Activated CD8-positive, alpha-beta memory T cell treated with anti-CD3 and anti-CD28 coated beads for 4 hours (primary cell): ENCODE measurements at places on chromosomes 7 and 10.

- DNase-seq: no peak
Measured at GRCh38 chr10:60456053-60456452, 66.4 kb upstream of the ANK3 start.

DNA sequence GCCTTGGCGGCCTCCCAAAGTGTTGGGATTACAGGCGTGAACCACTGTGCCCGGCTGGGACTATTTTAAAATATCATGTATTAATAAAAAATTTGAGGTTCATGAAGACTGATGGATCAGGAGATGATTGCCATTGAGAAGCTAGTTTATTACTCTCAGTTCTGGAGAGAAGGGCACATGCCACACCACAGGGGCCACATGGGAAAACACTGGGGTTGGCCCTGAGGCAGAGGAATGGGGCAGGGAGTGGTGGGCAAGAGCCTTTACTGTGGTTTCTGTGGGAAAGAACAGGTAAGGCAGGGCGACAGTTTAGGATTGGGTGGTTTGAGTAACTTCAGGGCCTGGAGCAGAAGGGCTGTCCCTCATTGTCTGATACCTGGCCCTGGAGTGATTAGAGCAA is 6.8 kb upstream of the TBRG4 start:
- DNase-seq: no peak

DNA sequence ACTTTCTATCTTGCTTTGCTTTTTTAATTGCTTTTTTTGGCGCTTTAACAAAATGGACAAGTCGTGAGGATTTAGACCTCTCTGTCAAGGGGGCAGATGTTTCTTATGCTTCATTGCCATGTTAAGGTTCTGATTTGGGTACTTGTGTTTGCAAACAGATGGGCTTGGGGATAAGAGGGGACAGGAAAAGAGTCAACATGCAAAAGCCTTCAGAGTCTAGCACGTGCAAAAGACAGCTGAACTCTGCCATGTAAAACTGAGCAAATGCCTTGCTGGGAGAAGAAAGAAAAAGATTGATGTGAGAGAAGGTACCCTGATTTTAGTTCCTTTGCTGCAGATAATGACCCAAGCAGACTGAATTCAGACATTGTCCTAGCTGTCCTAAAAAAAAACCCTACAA is 173.1 kb downstream of the KIAA1217 start:
- DNase-seq: no peak

GRCh38 chr7:117143066-117143465 is 179.8 kb downstream of the WNT2 start:
- no peak for DNase-seq

GRCh38 chr10:523925-524324 is 165.5 kb downstream of the DIP2C start:
- DNase-seq: no peak

DNA sequence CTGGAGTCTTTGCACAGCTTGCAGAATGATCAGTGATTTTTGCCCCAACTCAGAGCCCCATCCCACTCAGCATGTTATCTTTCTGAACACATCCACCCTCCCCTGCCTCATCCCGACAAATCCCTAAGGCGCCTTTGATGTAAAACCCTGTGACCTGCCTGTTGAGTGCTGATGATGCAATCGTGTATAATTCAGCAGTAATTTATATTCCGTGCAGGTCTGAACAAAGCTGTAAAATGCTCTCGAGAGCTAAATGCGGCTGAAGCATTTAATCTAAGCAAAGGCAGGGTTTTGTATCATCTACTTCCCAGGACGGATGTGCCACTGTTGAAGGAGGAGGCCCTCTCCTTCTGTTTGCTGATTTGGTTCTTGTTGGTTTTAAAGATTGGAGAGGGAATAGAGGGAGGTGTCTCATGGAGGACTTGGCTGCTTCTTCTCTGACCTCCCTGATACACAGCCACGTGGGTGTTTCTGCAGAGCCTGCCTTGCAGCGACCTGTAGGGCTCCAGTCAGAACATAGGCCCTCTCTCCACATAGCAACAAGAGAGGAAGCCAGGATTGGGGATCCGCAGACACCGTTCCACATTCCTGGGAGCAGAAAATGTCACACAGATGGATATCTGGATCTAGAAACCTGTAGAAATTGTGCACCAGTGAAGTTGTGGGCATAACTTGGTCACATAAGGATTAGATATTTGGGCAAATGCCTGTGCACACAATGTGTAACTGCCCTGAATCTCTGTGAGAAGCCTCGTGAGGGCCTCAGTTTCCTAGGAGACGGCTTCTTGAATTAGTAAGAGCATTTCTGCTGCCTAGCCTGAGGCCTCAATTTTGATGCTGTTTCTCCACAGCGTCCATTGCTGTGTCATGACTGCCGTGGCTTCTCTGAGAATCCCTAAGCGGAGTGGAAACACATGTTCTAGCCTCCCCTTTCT is 90.2 kb upstream of the AGK start:
- no peak for DNase-seq

GRCh38 chr10:131983780-131984179 is 2.1 kb upstream of the BNIP3 start:
- DNase-seq: no peak

GRCh38 chr10:61606959-61607907 is 55.5 kb upstream of the CABCOCO1 start:
- DNase-seq: no peak

GRCh38 chr7:115217373-115217772 is 295.5 kb downstream of the MDFIC start:
- DNase-seq: no peak

GRCh38 chr10:114010316-114010715 is 33.4 kb upstream of the ADRB1 start:
- DNase-seq: no peak

- DNase-seq: no peak
Measured at GRCh38 chr10:123948030-123948823, 56.6 kb upstream of the CPXM2 start.

DNA sequence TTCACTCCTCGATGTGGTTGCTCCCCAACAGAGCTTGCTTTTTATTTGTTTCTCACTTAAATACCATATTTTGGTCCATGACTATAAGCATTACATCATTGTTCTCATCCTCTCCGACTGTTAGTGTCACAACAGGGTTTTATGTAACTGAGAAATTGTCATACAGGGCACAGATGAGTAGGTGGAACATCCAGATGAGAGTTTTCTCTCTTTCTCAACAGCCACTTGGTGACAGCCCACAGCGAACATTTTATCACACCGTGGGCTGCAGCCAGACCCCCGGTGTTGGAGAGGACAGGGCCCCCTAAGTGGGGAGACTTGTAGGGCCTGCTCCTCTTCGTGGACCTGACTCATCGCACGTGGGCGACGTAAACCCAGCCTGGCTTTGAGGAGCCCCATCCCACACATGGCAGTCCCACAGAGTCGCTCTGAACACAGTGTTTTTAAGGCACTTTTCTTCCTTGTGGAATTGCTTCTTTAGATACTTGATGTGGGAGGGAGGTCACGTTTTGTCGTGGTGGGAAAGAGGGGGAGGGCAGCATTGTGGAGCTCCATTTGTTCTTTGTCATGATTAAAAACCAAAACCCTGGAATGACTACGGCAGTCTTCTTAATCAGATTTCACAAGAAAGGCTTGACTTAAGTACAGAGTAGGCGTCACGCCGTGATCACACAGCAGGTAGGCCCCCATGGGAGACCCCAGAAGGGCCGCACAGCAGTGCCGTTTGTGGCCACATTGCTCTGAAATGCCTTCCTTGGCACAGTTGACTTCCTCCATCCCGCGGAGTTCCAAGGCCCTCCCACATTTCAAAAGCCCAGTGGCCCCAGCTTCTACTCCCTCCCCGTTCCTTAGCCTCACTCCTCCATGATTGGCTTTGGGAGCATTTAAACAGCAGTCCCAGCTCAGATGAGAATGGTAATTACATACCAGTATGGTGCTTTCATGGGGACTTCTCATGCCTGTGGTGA is 220.6 kb downstream of the CCDC3 start:
- no peak for DNase-seq

- no peak for DNase-seq
Measured at GRCh38 chr7:85175217-85175616, 11.6 kb downstream of the SEMA3D start.

GRCh38 chr7:44633254-44634186 is 27.1 kb downstream of the OGDH start:
- DNase-seq: no peak

DNA sequence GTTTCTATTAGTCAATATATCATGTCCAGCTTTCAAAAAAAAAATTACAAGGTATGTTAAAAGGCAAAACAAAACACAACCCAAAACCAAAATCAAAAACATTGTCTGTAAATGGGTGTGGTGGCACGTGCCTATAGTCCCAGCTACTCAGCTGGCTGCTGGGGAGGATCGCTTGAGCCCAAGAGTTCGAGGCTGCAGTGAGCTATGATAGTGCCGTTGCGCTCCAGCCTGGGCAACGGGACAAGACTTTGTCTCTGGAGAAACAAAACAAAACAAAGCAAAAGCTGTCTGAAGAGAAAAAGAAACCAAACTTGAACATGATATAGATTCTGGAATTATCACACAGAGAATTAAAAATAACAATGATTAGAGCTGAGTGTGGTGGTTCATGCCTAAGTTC is 10.3 kb upstream of the CPA5 start:
- no peak for DNase-seq

GRCh38 chr10:18860631-18861240 is 187.9 kb upstream of the MALRD1 start:
- DNase-seq: no peak

DNA sequence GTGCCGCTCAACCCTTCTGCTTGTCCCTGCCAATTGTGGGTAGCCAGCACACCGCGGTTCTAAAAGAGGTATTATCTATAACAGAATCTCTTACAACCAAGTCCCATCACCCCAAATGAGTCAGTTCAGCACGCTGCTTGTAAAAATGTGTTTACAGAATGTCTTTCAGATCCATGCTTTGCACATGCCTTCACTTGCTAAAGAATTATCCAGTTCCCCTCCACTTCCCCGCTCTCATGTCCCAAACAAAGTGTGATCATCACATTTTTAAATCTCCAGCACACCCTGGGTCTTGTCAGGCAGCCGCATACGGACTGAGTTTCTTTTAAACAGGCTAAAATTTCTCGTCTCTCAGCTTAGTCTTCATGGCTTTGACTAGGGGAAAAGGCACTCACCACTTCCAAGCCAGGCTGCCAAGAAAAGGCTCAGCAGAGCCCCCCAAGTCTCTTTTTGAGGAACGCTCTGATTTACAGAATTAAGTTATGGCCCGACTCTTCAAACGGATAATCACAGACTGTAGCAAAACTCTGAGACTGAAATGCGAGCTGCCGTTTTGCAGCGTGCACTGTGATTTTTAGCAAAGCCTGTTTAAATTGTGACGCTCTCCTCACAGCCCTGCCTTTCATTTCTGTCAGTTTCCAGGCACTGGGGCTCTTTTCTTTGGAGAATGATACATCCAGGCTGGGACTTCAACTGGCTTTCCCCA is 29.8 kb upstream of the FGFR2 start:
- no peak for DNase-seq

DNA sequence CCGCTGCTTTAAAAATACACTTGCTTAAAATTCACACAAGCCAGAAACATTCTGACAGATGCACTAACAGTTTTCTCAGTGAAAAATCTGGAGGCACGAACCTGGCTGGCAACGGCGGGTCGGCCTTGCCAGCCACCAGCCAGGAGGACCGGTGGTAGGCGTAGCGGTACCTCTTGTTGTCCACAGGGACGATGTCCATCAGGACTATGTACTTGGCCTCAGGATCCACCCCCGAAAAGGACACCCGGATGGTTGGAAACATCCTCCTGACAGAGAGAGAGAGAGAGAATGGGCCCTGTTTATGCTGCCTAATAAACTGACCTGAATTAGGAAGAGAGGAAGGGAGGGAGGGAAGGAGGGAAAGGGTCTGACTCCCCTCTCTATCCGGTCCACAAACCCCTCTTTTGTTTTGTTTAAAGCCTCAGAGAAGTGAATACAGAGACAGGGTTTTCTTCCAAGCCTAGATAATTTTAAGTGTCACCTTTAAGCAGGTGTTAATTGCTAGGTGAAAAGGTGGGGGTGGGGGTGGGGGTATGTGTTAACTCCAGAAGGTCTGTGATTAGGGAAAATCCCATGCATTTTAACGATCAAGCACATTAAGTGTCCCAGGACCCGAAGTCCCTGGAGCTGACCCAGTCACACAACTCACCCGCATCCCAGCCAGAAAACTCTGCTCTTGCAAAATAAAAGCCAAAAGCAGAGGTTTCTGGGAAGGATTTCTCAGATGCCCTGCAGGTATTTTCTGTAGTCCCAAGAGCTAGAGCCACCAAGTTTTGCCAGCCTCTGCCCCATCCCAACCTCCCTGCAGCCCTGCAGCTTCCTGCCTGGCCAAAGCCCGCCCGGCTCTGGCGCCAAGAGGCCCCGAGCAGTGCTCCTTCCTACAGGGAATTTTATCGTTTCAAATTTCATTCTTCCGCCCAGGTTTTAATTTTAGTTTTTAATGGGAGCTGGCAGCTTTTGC is 5.0 kb downstream of the TBX20 start:
- DNase-seq: no peak

DNA sequence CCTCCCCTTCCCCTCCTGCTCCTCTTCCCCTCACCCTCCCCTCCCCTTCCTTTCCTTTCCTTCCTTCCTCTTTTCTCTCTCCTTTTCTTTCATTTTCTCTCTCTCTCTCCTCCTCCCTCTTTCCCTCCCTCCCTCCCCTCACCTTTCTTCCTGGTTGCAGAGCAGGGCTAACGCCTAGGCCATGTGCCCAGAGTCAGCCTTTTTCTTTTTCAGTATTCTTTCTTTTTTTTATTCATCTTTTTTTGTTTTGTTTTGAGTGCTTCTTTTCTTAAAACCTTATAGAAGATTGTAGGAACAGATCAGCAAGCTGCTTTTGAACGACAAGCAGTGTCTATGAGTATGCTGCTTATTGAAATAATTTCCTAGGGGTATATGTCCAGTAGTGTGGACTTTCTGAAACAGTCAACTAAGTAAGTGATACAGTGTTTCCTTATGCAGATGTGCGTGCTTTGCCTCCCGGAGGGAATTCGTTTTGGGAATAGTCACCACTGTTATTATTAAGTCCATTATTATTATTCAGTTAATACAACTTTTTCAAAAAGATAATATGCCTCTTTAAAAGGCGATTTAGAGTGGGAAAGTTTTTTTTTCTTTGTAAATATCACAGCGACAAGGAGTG is 219.2 kb downstream of the CAMK1D start:
- no peak for DNase-seq

DNA sequence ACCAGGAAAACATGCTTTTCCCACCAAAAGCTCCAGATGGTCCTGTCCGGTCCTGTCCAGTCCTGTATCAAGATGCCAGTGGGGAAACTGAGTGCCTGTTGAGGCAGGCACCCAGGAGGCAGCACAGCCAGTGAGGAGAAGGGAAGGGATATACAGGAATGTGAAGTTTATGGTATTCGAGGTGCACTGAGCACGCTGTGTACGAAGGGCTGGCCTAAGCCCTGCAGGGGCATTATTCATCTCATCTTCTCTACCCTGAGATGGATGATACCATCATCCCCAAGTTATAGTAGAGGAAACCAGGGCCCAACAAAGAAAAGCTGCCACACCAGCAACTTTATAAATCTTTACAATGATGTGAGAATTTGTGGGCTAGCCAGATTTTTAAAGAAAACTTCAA is 23.4 kb upstream of the FXYD4 start:
- DNase-seq: no peak

- no peak for DNase-seq
Measured at GRCh38 chr10:79022565-79023230, 46.1 kb upstream of the ZMIZ1 start.
